Mesothelial cell of epicardium (in vitro differentiated cells): ENCODE measurements at places on chromosomes 7 and 10.

DNA sequence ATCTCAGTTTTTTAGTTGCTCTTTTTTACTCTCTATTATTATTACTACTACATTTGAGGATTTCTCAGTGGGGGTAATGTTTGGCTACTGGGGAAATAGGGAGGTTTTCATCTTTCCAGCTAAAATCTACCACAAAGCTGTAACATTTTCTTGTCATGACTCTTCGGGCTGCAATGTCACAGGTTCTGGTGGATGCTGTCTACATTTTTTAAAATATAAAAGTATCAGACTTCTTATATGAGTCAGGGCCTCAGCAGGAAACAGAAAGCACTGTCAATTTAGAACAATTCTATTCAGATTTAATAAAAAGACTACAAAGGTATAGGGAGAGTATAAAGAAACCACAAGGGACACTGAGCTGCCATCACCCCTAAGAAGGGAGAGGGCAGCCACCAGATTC, 61.6 kb downstream of the DNAJC12 start:
- peaks cover 18% of the 10 kb centered on the region for H3K4me1 ChIP-seq
- H3K27ac ChIP-seq = no peak overlapping the region
- DNase-seq = no peak
- H3K36me3 ChIP-seq = no peaks in the 10 kb centered on the region

- no peak for DNase-seq
- peaks cover 16% of the 10 kb centered on the region for H3K36me3 ChIP-seq
- peaks cover 41% of the 10 kb centered on the region for H3K4me1 ChIP-seq
Measured at GRCh38 chr7:81446212-81446611, 323.6 kb downstream of the HGF start.

DNA sequence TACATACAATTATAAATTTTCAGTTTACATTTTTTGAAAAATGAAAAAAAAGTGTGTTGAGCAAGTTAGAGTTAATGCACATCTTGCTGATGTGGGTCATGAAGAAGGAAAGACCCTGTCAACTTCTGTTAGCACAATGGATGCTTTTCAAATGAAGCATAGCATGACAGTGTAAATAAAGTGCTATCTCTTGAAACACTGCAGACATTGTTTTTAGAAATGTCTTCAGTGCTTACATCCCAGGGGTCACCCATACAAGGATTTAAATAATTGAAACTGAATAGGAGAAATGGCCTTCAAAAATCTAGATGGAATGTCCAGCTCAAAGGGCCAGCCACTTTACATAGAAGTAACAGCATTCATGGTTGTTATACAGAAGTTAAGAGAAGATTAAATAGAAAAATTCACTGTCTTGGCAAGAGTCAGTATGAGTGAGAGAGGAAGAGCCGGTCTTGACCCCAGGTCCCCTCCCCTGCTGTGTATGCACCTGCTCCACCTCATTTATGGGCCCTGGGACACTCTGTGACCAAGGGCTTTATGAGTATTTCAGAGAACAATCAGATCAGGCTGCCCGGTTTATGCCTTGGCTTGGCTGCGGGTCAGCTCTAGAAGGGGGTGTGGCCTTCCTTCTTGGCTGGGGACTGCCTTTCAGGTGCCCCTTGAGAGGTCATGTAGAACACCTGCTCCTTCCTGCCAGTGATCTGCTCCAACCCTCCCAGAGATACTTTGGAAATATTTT, 237.7 kb upstream of the TMEM72 start:
- DNase-seq = no peak
- no peak overlapping the region for H3K4me3 ChIP-seq
- H3K4me1 ChIP-seq = no peaks in the 10 kb centered on the region

DNA sequence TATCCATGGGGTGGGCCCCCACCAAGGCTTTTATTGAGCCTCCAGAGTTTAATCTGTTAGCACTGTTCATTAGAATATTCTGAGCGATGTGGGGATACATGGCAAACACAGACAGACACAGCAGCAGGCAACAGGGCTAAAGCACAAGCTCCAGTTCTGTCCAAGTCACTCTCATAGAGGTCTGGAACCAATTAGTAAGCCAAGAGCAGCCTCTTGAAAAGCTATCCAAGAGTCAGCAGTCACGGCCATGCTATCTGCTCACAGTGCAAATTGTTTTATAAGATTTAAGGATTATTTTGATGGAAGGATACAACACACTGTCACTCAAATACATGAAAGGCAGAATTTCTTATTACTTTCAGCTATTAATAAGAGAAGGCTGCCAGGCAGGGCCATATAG, 86.4 kb upstream of the DGKB start:
- no peak overlapping the region for H3K27ac ChIP-seq
- no peaks in the 10 kb centered on the region for H3K4me1 ChIP-seq
- DNase-seq = no peak
- no peak overlapping the region for H3K4me3 ChIP-seq
- no peaks in the 10 kb centered on the region for H3K36me3 ChIP-seq
- H3K27me3 ChIP-seq = no peaks in the 10 kb centered on the region

GRCh38 chr7:120955577-120956149, 5.1 kb downstream of the ING3 start:
- H3K27ac ChIP-seq = no peak overlapping the region
- no peak for DNase-seq
- peaks cover 12% of the 10 kb centered on the region for H3K4me1 ChIP-seq
- H3K4me3 ChIP-seq = no peak overlapping the region

DNA sequence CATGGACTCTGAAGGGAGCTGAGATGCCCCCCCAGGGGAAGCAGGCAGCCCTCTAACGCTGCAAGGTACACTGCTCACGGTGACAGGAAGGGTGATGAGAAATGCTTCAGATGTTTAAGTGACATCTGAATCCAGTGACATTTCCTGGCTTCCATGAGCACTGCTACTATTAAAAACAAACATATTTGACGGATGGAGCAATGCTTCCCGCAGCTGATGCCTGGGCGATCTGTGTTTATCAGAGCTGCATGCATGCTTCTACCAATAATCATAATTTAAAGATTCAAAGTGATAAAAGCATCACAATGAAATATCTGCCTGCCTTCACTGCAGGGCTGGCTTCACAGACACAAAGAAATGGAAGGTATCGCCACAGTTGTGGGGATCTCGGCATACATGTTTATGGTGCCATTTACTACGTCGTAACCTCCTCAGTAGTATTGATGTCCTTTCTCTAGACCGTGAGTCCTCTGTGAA, 66.1 kb upstream of the AOAH start:
- no peak overlapping the region for H3K27ac ChIP-seq
- no peaks in the 10 kb centered on the region for H3K27me3 ChIP-seq
- H3K36me3 ChIP-seq = no peaks in the 10 kb centered on the region
- peaks cover 20% of the 10 kb centered on the region for H3K4me1 ChIP-seq

- H3K27ac ChIP-seq = peak overlapping the region; percentile 14
- no peak overlapping the region for H3K4me3 ChIP-seq
- no peaks in the 10 kb centered on the region for H3K27me3 ChIP-seq
- DNase-seq = no peak
- peaks cover 3% of the 10 kb centered on the region for H3K4me1 ChIP-seq
Measured at GRCh38 chr10:102595293-102595692, 49.0 kb upstream of the TRIM8 start.
